ENCODE measurements at places on chromosomes 3 and 15. TPM values are rescaled to one million over a fixed set of nuclear protein-coding genes. Genes with fewer than 3 reads are reported as not detected.

DNA sequence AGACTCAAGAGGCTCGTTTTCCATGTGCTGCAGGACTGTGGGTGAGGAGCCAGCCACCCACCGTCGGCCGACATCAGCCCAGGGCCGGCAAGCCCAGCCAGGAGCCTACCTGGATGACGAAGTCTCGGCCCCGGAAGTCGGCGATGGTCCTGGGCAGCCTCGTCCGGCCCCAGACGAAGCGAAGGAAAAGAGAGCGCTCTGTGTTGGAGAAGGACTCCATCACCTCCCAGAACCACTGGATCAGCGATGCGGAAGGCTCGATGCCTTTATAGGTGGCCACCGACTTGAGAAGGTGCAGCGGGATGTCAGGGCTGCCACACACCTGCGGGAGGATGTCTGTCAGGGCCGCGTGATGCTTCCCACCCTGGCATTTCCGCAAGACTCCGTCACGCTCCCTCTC lies 13.8 kb upstream of the OCA2 start:
- no peak for DNase-seq

GRCh38 chr15:98455904-98456303 lies 192.4 kb upstream of the IGF1R start:
- DNase-seq, result no peak

DNA sequence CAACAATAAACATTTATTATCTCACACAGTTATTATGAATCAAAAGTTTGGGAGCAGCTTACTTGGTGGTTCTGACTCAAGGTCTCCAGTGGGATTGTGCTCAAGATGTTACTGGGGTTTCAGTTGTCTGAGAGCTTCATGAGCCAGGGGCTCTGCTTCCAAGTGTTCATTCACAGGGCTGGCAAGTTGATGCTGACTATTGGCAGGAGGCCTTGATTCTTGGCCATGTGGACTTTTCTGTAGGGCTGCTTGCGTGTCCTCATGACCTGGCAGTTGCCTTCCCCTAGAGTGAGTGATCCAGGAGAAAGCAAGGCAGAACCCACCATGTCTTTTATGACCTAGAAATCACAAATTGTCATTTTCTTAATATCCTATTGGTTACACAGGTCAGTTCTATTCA lies 87.2 kb upstream of the TNFAIP8L3 start:
- DNase-seq, result no peak

DNA sequence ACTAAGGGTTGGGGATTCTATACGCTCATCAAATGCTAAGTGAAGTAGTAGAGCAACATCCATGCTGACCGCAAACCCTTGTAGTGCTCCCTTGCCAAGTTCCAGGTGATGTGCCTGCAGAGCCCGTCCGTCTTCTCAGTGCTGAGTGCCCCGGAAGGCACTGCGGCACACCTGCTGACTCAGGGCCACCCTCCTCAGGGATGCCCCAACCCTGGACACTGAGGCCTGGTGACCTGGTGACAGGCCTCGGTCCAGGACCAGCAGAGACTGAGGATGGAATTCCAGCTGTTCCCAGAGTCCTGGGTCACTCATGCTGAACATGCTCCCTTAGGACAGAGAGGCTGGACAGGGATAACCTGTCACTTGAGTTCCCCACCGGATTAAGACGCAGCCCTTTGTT lies 422.5 kb downstream of the OCA2 start:
- DNase-seq, result no peak

GRCh38 chr15:57551715-57552677 lies 39.7 kb upstream of the MYZAP start:
- no peak for DNase-seq

GRCh38 chr15:85890620-85890980 lies 95.9 kb upstream of the KLHL25 start:
- no peak for DNase-seq

DNA sequence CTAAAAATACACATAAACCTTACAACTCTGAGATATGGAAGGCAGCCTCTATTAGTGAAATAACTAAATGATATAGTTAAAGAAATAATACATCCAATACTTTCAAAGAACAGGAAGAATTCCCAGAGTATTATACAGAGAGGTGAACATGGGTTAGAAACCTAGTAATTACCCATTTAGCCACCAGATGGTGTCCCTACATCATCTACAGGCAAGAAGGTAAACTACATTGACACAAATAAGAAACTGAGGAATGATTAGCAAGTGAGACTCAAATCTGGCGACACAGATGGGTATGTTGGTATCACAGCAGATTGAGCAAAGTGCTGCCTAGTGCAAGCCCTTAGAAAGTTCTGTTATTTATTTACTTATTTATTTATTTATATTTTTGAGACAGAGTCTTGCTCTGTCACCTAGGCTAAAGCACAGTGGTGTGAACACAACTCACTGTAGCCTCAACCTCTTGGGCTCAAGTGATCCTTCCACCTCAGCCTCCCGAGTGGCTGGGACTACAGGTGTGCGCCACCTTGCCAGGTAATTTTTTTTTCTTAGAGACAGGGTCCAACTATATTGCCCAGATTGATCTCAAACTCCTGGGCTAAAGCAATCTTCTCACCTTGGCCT lies 28.2 kb downstream of the NEK4 start:
- no peak for DNase-seq

The NRG4 gene
- polyA plus RNA-seq, result 9.4 TPM

The C3orf22 gene
- polyA plus RNA-seq, result 0.09 TPM

The PPP1R14D gene
- 0.61 TPM for polyA plus RNA-seq
